ENCODE measurements at places on chromosomes 4 and X.

DNA sequence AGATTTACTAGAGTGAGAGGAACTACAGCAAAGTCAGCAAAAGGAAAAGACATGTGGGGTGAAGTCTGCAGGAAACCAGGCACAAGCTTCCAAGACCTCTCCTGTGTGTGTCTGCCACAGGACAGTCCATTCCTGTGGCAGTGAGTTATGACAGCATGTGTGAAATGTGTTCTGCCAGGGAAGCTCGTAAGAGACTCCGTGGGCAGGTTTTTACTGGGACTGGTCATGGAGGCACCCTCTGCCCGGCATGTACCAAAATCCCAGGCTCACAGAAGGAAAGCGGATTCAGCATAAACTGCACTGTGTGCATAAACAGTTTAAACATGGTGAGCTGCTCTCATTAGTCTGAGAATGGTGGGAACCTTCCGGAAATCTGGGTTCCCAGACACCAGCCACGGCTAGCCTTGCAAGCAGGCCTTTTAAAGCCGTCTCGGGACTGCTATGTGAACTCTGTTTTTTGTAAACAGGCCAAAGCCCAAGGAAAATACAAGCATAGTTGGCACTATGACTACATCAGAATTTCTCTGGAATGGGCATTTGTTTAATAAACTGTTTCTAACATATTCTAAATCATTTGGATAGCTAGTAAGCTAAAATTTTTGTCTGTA is 288.5 kb downstream of the TENM3 start:
- H3K27ac ChIP-seq, result no peak overlapping the region
- H3K4me3 ChIP-seq, result no peak overlapping the region
- no peaks in the 10 kb centered on the region for H3K36me3 ChIP-seq
- no peaks in the 10 kb centered on the region for H3K4me1 ChIP-seq
- H3K27me3 ChIP-seq, result no peaks in the 10 kb centered on the region

DNA sequence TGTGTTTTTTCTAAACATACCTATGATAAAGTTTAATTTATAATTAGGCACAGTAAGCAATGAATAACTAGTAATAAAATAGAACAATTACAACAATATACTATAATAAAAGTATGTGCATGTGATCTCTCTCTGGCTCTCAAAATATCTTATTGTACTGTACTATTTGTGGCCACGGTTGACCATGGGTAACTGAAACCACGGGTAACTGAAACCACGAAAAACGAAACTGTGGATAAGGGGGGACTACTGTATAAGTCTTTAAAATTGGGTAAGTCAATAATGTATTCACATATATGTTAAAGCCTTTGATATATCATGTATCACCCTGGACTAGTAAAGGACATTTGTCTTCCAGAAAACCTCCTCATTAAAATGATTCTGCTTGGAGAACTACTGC is 20.0 kb downstream of the TMEM154 start:
- H3K36me3 ChIP-seq, result no peaks in the 10 kb centered on the region
- no peaks in the 10 kb centered on the region for H3K27me3 ChIP-seq
- H3K27ac ChIP-seq, result no peak overlapping the region
- no peak for DNase-seq
- H3K4me1 ChIP-seq, result no peaks in the 10 kb centered on the region

DNA sequence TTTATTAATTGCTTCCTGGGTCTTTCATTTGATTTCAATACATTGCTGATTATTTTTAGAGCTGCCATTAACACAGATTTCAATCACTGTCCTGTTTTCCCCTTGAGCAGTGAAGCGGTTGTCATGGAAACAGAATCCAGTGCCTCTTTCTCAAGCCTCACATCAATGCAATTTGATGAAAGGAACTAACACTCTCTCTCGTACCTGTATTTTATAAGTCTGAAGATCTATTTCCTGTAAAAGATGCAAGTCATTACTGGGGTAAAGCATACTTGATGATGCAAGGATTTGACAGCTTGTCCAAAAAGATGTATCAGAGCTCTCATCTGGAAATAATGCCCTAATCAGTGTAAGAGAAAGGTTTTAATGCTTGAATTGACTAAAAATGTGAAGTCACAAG is 17.9 kb upstream of the GASK1B start:
- no peak overlapping the region for H3K4me3 ChIP-seq
- no peaks in the 10 kb centered on the region for H3K4me1 ChIP-seq
- DNase-seq, result no peak
- H3K36me3 ChIP-seq, result no peaks in the 10 kb centered on the region
- no peak overlapping the region for H3K27ac ChIP-seq
- no peaks in the 10 kb centered on the region for H3K27me3 ChIP-seq

DNA sequence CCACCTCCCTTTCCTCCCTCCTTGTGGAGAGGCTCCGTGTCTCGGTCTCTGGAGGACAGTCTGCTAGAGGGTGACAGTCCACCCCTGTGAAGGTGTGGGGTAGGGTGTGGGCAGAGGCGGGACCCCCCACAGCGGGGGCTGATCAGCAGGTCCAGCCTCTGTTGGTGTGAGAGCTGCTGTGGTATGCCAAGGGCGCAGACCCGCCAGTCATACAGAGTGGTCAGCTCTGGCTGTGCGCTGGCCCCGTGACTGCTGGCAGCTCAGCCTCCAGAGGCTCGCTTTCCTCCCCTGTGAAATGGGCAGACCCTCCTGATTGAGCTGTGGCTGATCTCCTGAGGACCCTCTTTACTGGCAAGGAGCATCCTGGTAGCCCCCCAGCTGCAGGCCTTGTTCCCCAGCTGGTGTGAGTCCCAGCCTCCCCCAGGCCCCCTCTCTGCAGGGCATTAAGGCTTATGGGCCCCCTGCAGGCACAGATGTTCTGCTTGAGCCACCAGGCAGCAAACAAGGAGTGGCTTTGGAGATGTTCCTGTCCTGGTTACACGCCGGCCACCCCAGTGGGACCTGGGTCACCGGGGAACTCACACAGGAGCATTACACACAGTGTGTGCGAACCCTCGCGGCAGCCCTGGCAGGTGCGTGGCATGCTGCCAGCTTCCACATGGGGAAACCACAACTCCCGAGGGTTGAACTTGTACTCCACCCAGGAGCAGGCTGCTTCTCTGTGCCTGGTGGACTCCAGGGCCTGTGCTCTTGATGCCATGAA is 76.8 kb downstream of the PPP2R2C start:
- DNase-seq, result peak; percentile 51
- no peaks in the 10 kb centered on the region for H3K4me1 ChIP-seq
- no peaks in the 10 kb centered on the region for H3K36me3 ChIP-seq
- H3K4me3 ChIP-seq, result no peak overlapping the region
- no peak overlapping the region for H3K27ac ChIP-seq
- peaks cover 15% of the 10 kb centered on the region for H3K27me3 ChIP-seq

DNA sequence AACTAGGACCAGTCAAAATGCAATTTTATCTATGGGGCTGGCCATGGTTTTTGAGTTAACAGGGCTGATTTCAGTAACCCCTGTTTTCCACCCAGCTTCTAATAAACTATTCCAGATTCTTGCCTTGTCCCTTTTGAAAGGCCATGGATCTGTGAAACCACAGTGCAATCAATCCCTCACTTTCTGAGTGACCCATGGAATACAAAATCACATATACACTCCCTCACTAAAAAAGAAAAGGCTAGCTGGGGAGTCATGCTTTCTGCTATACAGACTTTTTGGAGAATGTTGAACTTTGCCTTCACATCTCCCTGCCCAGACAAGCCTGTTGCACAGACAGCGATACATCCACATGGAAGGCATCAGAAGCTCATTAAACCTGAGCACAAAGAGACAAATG is 47.9 kb downstream of the MAD2L1 start:
- H3K4me3 ChIP-seq, result no peak overlapping the region
- no peaks in the 10 kb centered on the region for H3K27me3 ChIP-seq
- no peak for DNase-seq

DNA sequence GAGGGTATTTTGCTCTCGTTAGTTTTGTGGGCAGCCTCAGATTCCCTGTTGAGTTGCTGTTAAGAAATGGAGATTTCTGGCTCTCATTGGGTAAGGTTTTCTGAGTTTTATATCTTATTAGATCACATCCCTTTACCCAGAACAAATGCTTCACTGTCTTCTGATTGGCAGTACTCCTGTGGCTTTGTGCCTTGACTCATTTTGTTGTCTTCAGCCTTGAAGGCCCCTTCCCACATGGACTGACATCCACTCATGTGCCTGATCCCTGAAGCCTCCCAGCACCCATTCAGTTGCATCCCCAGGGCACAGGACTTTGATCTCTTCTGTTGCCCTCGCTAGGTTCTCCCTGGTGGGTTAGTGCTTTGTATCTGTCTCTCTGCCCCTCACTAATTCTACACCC is 10.4 kb downstream of the MED28 start:
- H3K27ac ChIP-seq, result no peak overlapping the region
- H3K36me3 ChIP-seq, result peaks cover 79% of the 10 kb centered on the region
- no peak overlapping the region for H3K4me3 ChIP-seq

GRCh38 chr4:173505924-173506518 is 24.0 kb downstream of the HAND2 start:
- no peaks in the 10 kb centered on the region for H3K27me3 ChIP-seq
- peak; percentile 64 for DNase-seq
- H3K36me3 ChIP-seq, result no peaks in the 10 kb centered on the region
- H3K4me1 ChIP-seq, result no peaks in the 10 kb centered on the region

DNA sequence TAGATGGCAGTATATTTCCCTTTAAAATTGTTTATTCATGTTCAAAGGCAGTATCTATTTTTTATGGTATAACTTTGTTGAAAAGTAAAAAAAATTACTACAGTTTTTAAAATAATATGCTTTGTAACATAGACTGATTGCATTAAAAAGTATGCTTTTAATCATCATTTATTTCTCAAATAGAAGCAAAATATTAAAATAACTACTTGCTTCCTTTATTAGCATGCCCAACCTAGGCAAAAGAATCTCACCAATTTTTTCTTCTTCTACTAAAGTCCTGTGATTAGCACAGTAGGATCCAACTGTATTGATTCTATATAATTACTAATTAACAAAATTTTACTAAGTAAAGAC is 69.6 kb upstream of the NFKB1 start:
- H3K27me3 ChIP-seq, result no peaks in the 10 kb centered on the region
- H3K27ac ChIP-seq, result peak overlapping the region; percentile 74
- peak overlapping the region; percentile 64 for H3K4me3 ChIP-seq
- H3K4me1 ChIP-seq, result no peaks in the 10 kb centered on the region
- H3K36me3 ChIP-seq, result no peaks in the 10 kb centered on the region
- DNase-seq, result no peak

DNA sequence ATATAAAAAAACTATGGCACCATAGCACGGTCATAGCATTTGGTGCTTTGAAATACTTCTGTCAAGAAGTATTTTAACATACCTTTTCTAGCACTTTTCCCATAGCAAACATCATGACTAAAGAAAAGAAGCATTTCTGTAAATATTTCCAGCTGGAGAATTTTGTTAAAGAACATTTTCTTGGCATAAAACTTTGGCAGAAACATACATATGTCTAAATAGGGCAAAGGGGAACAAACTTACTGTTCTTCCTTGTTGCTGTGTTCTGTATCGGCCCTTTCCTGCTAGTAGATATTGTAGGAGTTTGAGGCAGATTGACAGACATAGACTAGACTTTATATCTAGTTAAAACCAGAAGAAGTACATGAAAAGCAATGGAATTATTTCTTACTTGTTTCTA is 2368.5 kb downstream of the PCDH7 start:
- H3K4me3 ChIP-seq, result no peak overlapping the region
- H3K36me3 ChIP-seq, result no peaks in the 10 kb centered on the region
- H3K27me3 ChIP-seq, result no peaks in the 10 kb centered on the region
- no peak overlapping the region for H3K27ac ChIP-seq
- no peaks in the 10 kb centered on the region for H3K4me1 ChIP-seq

GRCh38 chr4:117224256-117224655 is 138.9 kb upstream of the TRAM1L1 start:
- H3K4me1 ChIP-seq, result 0 out of 2 replicates have a peak, but pooled peaks cover 5% of the 10 kb centered on the region
- no peak overlapping the region for H3K4me3 ChIP-seq
- no peaks in the 10 kb centered on the region for H3K36me3 ChIP-seq
